ENCODE measurements at places on chromosomes 2 and 18.

GRCh38 chr2:168660870-168661862 lies 141.3 kb upstream of the NOSTRIN start:
- H3K4me1 ChIP-seq: peaks cover 18% of the 10 kb centered on the region
- H3K27ac ChIP-seq: peak overlapping the region; percentile 0
- no peaks in the 10 kb centered on the region for H3K27me3 ChIP-seq
- H3K36me3 ChIP-seq: peaks cover 4% of the 10 kb centered on the region

GRCh38 chr2:130241041-130241707 lies 42.9 kb upstream of the TUBA3E start:
- H3K36me3 ChIP-seq: no peaks in the 10 kb centered on the region
- DNase-seq: no peak
- H3K4me3 ChIP-seq: no peak overlapping the region
- H3K27me3 ChIP-seq: peaks cover 6% of the 10 kb centered on the region
- H3K4me1 ChIP-seq: no peaks in the 10 kb centered on the region

DNA sequence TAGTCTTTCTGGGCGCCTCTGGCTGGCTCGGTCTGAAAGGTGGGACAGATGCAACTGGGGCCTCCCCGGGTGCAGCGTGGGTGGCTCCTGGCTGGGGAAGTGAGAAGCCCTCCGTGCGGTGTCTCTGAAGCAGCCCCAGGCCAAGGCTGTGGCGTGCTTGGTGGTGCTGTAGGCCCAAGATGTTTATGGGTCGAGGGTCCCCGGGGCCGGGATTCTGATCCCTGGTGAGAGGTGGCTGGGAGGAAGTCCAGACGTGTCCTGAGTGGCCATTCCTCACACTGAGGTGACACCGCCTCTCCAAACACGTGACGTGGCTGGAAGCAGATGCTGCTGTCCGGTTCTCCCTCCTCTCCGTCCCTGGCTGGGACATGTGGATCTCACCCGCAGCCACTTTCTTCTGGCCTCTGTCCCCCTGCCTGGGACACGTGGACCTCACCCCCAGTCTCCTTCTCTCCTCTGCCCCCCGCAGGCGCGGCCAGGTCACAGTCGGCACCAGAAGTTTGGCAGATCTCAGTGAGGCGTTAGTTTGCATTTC lies 12.6 kb downstream of the RTP5 start:
- peak overlapping the region; percentile 31 for H3K27ac ChIP-seq
- no peaks in the 10 kb centered on the region for H3K27me3 ChIP-seq
- no peaks in the 10 kb centered on the region for H3K36me3 ChIP-seq
- DNase-seq: no peak

DNA sequence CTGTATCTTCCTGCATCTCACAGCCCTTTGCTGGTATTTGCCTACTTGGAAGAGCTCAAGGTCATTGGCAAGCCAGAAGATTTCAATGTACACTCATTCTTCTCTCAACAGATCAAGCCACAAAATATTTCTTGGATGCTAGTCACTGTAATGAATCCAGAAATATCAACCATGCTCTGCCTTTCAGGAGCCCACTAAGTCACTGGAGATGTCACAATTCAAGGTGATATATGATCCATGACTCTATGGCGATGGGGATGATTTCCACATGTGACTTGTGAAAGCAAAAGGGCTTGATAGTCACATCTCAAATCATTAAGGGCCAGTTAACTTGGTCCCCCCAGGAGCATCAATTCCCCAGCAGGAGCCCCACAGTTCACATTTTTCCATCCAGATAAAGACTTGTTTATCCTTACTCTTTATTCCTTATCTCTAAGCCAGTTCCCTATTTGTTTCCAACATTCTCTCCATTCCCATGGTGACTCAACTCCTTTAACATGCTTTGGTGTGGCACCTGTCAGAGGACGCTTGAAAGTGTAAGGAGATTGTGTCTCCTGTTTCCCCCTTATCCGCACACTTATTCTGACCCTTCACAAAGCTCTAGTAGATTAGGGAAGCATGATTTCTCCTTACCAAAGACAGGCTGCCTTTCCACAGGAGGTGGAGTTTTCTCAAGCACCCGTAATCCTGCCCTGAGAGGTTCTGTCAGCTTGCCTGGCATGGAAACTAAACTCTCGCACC lies 15.8 kb downstream of the PKDCC start:
- DNase-seq: no peak
- peaks cover 31% of the 10 kb centered on the region for H3K4me1 ChIP-seq
- H3K27ac ChIP-seq: peak overlapping the region; percentile 92

All from progenitor cell of endocrine pancreas (in vitro differentiated cells).